ENCODE measurements at places on chromosomes 12 and 14.
A peak's percentile ranks its signal among the peaks of the same experiment; 100 is the strongest.

GRCh38 chr12:122137229-122137628 is 36.8 kb downstream of the IL31 start:
- no peak for DNase-seq

- no peak for DNase-seq
Measured at GRCh38 chr14:44768935-44769334, 192.8 kb downstream of the KLHL28 start.

- no peak for DNase-seq
Measured at GRCh38 chr14:100765991-100766390, 39.3 kb downstream of the DLK1 start.

DNA sequence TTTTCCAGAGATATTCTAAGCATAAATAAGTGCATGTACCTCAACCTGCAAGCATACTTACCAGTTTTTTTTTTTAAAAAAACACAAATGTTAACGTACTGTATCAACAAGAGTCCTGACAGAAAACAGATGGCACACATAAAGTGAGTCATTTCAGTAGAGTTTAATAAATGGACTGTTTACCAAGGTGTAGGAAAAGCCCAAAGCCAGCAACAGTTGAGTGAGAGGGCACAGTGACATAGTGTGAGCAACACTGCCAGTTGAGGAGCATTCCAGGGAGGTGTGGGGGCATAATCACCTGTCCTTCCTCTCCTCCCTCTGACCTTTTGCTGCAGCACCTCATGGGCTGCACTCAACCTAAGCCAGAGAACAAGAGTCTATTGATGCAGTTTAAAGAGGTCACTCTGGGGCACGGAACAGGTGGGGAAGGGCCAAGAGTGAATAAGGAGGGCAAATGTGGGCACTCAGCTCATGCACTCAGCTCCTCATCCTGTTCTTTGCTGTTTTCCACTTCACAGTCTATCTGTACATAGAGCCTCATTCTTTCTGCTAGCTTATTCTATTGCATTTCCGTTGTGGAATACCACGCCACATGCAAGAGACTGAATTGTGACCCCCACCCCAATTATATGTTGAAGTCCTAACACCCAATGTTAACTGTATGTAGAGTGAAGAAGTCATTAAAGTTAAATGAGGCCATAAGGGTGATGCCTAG is 29.3 kb downstream of the DHRS2 start:
- DNase-seq: peak; percentile 4

DNA sequence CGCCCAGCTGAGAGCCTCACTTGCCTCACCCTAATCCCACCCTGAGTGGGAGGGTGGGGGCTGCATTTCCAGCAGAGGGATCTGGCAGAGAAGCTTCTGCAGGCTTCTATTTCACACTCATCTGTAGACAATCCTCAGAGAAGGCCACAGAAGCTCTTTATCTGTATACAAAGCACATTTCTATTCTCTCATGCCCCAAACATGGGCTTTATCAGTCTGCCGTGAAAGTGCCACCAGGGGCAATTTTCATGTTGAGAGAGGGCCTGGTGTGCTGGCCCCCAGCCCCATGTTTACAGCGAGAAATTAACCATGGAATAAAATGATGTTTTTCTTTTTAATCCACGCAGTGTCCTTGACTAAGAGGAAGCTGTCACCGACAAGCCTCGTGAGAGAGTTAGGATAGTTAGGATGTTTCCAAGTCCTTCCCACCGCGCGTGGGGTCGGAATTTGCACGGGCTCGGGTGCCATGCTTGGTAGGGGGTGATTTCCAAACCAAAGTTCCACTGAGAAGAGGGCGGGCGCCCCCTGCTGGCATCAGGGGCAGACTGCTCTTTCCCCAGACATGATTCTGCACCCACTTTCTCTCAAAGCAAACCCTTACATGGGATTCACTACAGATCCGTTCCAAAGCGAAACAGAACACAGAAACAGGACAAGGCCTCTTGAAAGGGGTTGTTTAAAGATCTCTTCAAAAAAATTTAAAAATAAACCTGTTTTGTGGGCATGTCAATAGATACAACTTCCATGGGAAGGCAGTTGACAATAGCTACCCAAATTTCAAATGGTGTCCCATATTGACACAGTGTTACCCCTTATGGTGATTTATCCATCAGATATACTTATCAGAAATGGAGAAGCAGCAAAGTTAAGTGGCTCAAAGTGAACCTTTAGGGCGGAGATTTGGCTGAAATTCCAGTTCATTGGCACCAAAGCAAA is 19.4 kb downstream of the BDKRB1 start:
- peak; percentile 81 for DNase-seq

- no peak for DNase-seq
Measured at GRCh38 chr14:89757313-89757939, 197.1 kb downstream of the EFCAB11 start.

- no peak for DNase-seq
Measured at GRCh38 chr12:54147186-54147585, 41.6 kb downstream of the SMUG1 start.

- DNase-seq: no peak
Measured at GRCh38 chr12:45077251-45077650, 26.4 kb upstream of the DBX2 start.

DNA sequence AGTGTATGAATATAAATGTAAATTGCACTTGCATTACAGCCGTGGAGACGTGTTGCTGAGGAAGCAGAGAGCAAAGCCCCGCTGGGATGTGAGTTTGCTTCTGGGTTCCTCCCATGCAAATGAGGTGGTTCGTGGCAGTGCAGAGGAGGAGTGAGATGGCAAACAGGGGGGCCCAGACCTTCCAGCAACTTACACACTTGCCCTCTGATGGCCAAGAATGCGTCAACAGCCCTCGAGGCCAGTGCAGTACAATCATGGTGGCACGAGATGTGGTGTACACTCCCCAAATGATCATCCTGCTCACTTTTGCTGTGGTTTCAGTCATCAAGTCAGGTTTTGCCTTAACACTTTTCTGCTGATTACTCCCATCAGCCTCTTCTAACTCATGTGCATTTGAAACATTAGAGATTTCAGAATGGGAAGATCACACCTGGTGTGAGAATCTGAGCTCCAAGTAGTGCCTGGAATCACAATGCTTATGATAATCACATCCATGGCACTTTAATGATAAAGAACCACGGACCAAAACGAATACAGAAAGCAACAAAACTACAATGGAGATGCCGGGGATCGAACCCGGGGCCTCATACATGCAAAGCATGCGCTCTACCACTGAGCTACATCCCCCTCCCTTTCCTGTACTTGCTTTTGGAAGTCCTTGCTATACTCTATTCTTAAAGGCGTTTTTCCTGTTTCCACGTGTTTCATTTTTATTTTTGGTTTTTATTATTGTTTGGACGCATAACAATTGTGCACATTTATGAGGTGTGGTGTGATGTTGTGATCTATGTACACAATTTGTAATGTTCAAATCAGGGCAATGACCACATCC is 7.0 kb upstream of the UBC start:
- DNase-seq: peak; percentile 51

- DNase-seq: no peak
Measured at GRCh38 chr14:100332797-100333196, 9.7 kb downstream of the SLC25A47 start.

GRCh38 chr14:90424686-90425372 is 28.0 kb downstream of the CALM1 start:
- DNase-seq: no peak

GRCh38 chr12:119208626-119209061 is 29.9 kb downstream of the HSPB8 start:
- DNase-seq: peak; percentile 19

GRCh38 chr14:72237722-72238666 is 305.8 kb downstream of the RGS6 start:
- no peak for DNase-seq

DNA sequence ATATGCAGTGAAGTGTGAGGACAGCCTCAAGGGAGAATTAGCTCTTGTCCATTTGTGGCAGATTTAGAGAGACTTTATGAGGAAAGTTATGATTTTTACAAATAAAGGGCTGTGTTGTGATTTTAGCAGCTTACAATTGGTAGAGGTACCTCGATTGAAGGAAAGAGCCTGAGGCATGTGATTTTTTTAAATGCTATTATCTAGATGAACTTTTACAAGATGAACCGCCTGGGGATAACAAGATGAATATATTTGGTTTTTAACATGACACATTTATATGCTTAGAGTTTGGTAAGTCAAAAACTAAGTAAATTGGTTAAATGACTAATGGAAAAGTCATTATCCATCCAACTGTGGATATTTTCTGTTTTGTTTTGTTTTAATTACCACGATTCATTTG is 52.6 kb downstream of the AEBP2 start:
- no peak for DNase-seq

GRCh38 chr12:93982771-93983315 is 165.5 kb upstream of the PLXNC1 start:
- peak; percentile 27 for DNase-seq

DNA sequence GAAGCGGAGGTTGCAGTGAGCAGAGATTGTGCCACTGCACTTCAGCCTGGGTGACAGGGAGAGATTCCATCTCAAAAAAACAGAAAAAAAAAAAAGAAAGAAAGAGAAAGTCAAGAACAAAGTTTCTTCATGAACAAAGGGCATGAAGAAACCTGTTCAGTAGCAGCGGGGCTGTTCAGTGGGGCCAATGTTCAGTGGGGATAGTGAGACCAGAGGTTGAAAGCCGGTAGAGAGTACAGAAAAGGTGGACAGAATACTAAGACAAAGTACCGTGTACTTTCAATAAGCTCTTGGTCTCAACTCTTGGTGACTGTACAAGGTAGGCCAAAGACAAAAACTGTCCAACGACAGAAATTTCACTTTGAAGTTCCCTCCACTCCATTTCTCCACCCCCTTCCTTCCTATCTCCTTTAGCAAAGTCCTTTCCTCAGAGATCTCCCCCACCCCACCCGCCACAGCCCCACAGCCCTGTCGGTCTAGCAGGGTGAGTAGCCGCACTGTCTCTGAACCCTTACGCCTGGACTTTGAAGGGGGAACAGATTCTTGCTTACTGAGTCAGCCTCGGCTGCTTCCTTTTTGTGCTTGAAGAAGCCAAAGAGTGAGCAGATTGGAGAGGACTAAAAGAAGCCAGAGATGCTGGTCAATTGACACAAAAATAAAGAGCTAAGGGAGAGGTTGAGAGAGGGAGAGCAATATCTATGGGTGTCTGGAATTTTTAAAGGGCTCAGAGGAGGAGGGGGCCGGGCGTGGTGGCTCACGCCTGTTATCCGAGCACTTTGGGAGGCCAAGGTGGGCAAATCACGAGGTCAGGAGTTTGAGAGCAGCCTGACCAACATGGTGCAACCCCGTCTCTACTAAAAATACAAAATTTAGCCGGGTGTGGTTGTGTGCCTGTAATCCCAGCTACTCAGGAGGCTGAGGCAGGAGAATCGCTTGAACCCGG is 44.2 kb upstream of the FOS start:
- no peak for DNase-seq

DNA sequence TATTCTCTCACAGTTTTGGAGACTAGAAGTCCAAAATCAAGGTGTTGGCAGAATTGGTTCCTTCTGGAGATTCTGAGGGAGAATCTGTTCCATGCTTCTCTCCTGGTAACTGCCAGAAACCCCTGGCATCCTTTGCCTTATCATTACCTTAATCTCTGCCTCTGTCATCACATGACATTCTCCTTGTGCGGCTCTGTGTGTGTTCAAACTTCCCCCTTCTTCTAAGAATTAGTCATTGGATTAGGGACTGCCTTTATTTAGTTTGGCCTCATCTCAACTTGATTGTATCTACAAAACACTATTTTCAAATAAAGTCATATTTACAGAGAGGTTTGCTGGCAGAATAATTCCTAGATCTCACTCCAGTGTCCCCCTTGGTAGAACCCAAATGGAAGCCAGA is 68.9 kb downstream of the ZNF641 start:
- DNase-seq: no peak

- peak; percentile 3 for DNase-seq
Measured at GRCh38 chr14:106605548-106606448, 1079.4 kb downstream of the TMEM121 start.

GRCh38 chr12:11893998-11894397 is 176.7 kb upstream of the BCL2L14 start:
- DNase-seq: no peak

DNA sequence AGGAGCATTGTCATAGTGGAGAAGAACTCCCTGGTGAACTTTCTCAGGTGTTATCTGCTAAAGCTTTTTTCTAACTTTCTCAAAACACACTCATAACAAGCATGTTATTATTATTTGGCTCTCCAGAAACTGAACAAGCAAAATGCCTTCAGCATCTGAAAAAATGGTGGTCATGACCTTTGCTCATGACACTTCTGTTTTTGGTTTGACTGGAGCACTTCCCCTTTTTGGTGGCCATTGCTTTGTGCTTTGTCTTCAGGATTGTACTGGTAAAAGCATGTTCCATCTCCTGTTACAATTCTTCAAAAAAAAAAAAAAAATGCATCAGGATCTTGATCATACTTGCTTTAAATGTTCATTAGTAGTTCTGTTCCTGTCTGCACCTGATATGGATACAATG is 1241.6 kb upstream of the USP15 start:
- no peak for DNase-seq

DNA sequence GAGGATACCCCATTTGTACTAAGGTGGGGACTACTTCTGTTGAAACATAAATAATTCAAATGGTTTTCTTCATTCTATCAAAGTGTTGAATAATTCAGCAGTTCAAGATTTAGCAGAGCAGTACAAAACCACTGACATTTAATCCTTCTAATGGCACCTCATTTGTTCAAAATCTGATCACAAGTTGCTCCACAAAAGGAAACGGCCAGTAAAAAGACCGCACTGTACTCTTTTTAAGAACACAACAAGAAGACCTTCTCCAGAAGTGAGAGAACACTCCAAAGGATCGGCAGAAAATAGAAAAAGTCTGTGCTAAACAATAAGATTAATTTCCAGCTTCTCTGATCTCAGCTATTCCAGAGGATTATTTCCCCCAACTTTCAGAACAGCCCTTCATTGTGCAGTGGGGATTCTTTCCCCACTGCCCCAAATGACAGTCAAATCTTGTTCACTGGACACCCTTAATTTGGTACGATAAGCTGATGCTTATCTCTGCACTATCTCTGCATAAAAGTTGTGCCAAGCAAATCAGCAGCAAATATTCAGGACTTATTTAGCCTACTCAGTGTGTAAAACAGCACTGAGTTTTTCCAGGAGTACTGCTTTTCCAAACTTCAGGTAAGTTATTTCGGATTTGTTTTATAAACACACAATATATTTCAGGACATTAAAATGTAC is 5.2 kb downstream of the MPHOSPH9 start:
- no peak for DNase-seq

DNA sequence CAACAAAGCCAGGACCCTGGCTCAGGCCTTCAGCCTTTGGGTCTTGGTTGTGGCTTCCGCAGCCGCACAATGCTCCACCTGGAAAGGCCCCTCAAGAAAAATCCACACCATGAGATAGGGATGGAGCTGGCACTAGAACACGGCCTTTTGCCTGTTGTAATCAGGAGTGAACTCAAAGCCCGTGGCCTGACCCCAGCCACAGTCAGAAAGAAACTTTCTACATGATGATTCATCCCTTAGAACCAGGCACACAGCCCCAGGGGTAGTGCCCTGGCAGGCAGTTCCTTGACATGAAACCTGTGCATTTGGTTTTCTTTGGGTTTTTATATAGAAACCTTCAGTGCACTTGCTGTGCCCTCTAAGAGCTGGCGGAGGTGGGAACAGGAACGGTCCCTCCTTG is 5.1 kb downstream of the CLMN start:
- DNase-seq: no peak

- peak; percentile 9 for DNase-seq
Measured at GRCh38 chr14:92105073-92105892, 1.1 kb downstream of the ATXN3 start.

Data from thyroid gland (tissue), 4 donors.